ENCODE measurements at places on chromosomes 4 and X.

- DNase-seq: no peak
These were observed 88.1 kb downstream of the NBDY start for GRCh38 chrX:56817179-56817578.

DNA sequence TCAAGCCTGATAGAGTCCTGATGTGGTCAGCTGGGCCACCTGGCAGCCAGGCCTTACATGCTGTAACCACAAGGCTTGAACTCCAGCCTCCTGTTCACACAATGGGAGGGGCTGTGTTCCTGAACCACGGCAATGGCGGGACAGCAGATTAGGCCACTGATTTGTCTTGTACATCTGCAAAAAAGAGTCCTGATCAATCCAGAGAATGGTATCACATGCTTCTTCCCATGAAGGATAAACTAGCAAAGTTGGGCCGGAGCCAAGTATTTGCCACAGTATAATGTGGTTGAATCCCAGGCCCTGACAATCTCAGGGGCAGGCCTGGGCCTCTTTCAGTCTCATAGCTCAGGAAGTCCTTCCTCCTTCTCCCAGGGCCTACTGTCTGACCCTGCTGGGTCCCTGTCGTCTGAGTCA is 2182.5 kb upstream of the AGA start:
- DNase-seq: no peak

- DNase-seq: no peak
These were observed 100.2 kb upstream of the OTUD4 start for GRCh38 chr4:145280541-145280940.

- no peak for DNase-seq
These were observed 9.5 kb downstream of the FRMD7 start for GRCh38 chrX:132118358-132118757.

- no peak for DNase-seq
These were observed 226.6 kb downstream of the KDR start for GRCh38 chr4:54898656-54899340.

GRCh38 chr4:14679906-14680305 is 322.4 kb upstream of the CPEB2 start:
- DNase-seq: no peak

DNA sequence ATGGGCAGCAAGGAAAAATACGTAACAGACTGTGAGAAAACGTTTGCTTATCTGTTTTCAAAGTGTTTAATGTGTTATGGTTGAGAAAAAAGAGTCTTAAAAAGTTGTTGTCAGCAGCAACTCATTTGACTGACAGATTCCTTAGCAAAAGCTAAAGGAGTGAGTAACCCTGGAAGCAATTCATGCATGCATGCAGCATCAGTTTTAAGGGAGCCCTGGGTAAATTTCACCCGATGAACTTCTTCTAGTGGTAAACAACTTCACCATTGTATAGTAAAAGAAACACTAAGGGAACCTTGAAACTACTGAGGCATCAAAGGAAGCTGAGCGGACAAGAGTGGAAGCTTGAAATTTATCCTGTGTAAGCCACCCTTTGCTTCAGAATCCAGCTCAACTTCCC is 583.2 kb upstream of the INTU start:
- no peak for DNase-seq

GRCh38 chr4:138266948-138267347 is 24.8 kb upstream of the SLC7A11 start:
- no peak for DNase-seq

GRCh38 chr4:34108391-34108790 is 2135.9 kb downstream of the ARAP2 start:
- no peak for DNase-seq

- DNase-seq: no peak
These were observed 632.6 kb upstream of the INTU start for GRCh38 chr4:127000110-127000509.

GRCh38 chrX:101040197-101040596 is 11.7 kb downstream of the TRMT2B start:
- no peak for DNase-seq

Measured in SIG-M5 (cell line).